ENCODE measurements at places on chromosomes 3 and 15. TPM values are rescaled to one million over a fixed set of nuclear protein-coding genes. Genes with fewer than 3 reads are reported as not detected.

Gene FSD2
- 0.09 TPM for total RNA-seq

Gene TMED3
- total RNA-seq: 67.7 TPM

Gene PROS1
- total RNA-seq: 39.0 TPM

Gene KLF15
- 28.1 TPM for total RNA-seq

Gene NIPA2
- total RNA-seq: 52.6 TPM

Gene PFN2
- total RNA-seq: 60.3 TPM

Gene NAALADL2
- 34.2 TPM for total RNA-seq

Gene MORC1
- not detected for total RNA-seq

Gene ANO10
- 46.6 TPM for total RNA-seq

Gene GPR27
- 4.5 TPM for total RNA-seq

Gene DCLK3
- total RNA-seq: 0.12 TPM

Gene GRK7
- not detected for total RNA-seq

Gene SEMA6D
- total RNA-seq: 9.8 TPM

Gene BFSP2
- not detected for total RNA-seq

Gene IL5RA
- total RNA-seq: 0.60 TPM

Gene NDN
- total RNA-seq: 61.9 TPM

Gene PSTPIP1
- total RNA-seq: 16.3 TPM

Gene CSK
- total RNA-seq: 74.2 TPM

Gene HGD
- 211 TPM for total RNA-seq

Gene TEX55
- not detected for total RNA-seq

Gene CD200R1
- 1.5 TPM for total RNA-seq

Gene BNC1
- not detected for total RNA-seq

Gene GPR62
- total RNA-seq: 0.55 TPM

Gene BUB1B
- 1.4 TPM for total RNA-seq

Gene PROK2
- not detected for total RNA-seq

Gene C15orf62
- 1.4 TPM for total RNA-seq

Gene FANCD2OS
- total RNA-seq: not detected

Gene CLDN16
- 3.2 TPM for total RNA-seq

Gene LINGO1
- total RNA-seq: 2.3 TPM

Gene MLF1
- total RNA-seq: 9.9 TPM

Data from mucosa of gallbladder (tissue), 1 donor.